ENCODE measurements at places on chromosomes 16 and 17. TPM values are rescaled to one million over a fixed set of nuclear protein-coding genes. Genes with fewer than 3 reads are reported as not detected.

GRCh38 chr16:14196539-14196938, 125.4 kb downstream of the MRTFB start:
- no peak for DNase-seq

- no peak for DNase-seq
These were observed 25.6 kb downstream of the ATP6V0A1 start for GRCh38 chr17:42484304-42484703.

GRCh38 chr17:48841395-48841831, 10.6 kb downstream of the CALCOCO2 start:
- DNase-seq, result peak; percentile 59

The PRAC1 gene
- total RNA-seq, result not detected

The CXCL16 gene
- 0.83 TPM for total RNA-seq

- no peak for DNase-seq
These were observed 51.3 kb downstream of the ADCY9 start for GRCh38 chr16:4064950-4065352.

The AATK gene
- 0.50 TPM for total RNA-seq

DNA sequence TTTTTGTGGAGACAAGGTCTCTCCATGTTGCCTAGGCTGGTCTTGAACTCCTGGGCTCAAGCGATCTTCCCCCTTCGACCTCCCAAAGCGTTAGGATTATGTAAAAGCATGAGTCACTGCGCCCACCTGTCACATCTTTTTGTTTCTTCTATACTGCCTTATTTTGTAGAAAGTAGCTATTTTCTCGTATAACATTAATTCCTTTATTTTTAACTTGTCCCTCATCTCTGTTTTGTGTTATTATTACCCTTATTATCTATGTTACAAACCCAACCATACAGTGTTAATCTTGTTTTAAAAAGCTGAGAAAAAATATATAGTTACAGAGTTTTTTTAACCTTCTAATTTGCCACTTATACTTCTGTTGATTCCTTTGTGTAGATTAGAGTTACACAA, 1.4 kb upstream of the TXNDC11 start:
- no peak for DNase-seq

- DNase-seq, result no peak
These were observed 73.4 kb upstream of the COX10 start for GRCh38 chr17:13995856-13996271.

DNA sequence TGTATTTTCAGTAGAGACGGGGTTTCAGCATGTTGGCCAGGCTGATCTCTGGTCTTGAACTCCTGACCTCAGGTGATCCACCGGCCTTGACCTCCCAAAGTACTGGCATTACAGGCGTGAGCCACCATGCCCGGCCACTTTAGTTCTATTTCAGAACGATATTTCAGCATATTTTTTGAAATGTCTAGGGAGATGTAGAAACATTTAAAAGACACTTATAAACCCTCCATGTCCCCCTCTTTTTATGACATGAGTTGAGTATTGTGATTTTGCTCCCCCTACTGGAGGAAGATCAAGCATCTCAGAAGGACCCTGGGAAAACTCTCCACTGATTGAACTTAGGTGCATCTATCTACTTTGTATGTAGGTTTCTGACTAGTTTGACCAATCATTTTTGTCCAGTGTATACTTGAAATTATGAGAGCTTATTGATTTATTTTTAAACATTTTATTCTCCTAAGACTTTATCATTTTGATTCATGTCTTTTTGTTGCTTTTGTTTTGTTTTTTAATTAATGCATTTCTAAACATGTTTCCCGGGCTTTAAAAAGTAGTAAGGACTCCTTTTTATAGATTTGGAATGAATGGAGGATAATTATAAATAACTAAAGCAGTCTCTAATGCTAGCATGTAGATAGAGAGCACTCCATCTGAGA, 105.1 kb downstream of the CHD9 start:
- peak; percentile 74 for DNase-seq

DNA sequence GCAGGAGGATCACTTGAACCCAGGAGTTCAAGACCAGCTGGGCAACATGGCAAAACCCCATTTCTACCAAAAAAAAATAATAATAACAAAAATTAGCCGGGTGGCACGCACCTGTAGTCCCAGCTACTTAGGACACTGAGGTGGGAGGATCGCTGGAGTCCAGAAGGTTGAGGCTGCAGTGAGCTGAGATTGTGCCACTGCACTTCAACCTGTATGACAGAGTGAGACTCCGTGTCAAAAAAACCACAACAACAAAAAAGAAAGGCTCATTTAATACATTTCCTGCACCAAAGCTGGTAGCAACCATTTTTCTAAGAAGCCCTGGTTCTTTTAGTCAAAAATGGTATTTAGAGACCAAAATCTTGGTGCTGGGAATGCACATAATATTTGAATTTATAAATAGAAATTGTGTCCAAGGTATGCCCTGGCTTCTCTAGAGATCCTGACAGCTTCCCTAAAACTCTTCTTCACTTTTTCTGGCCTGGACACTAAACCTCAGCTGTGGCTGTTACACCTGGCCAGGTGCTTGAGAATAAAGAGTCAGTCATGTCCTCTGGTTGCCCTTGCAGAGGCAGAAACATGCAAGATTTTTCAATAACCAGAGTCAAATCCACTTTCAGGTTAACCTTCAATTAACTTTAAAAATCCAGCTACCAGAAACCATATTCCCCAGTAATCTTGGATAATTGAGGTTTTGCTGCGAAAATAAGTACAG, 35.9 kb downstream of the SCNN1B start:
- no peak for DNase-seq

The CDH15 gene
- 0.99 TPM for total RNA-seq

GRCh38 chr17:57957120-57957850, 2.1 kb upstream of the CUEDC1 start:
- DNase-seq, result no peak

- peak; percentile 45 for DNase-seq
These were observed 11.5 kb upstream of the PRSS54 start for GRCh38 chr16:58306327-58306726.

- DNase-seq, result no peak
These were observed 3.0 kb upstream of the TCF25 start for GRCh38 chr16:89870440-89870839.

GRCh38 chr16:72278301-72278700, 106.3 kb upstream of the PMFBP1 start:
- DNase-seq, result no peak

The NPIPB2 gene
- total RNA-seq, result 3.3 TPM

DNA sequence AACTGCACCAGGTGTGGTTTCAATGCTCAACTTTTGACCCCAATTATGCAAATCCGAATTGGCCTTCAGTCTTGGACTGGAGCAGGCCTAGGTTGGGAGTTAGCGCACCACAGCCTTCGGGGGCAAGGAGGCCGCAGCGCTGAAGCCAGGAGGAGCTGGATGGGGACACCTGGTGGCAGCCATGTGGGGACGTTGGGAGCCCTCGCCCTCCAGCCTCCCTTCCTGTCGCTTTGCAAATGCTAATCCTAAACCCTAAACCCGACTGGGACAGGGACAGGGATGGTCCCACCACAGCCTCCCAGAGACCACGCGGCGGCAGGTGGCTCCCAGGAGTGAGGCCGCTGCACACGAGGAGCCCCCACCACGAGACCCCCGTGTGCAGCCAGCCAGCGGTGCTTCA, 58.7 kb downstream of the KLHDC4 start:
- no peak for DNase-seq

The MT1F gene
- total RNA-seq, result 2.1 TPM

DNA sequence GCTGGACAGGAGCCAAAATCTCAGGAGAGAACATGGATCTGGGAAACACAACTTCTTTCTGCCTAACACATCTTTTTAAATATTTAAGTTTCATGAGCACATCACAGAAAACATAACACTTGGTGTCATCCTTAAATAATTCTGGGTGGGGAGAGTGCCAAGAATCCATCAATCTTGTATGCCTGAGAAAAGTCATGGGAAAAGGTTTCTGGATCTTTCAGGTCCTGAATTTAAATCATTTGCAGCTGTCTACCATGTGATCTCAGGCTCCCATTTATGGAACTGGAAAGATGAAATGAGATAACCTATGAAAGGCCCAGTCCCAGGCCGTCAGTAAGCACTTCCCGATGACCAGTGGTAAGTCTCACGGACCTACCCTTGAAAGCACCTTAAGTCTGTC, 15.1 kb downstream of the CDH11 start:
- DNase-seq, result peak; percentile 21

GRCh38 chr16:88619859-88620815, 18.2 kb upstream of the IL17C start:
- DNase-seq, result peak; percentile 94

The PSMC3IP gene
- 2.3 TPM for total RNA-seq

DNA sequence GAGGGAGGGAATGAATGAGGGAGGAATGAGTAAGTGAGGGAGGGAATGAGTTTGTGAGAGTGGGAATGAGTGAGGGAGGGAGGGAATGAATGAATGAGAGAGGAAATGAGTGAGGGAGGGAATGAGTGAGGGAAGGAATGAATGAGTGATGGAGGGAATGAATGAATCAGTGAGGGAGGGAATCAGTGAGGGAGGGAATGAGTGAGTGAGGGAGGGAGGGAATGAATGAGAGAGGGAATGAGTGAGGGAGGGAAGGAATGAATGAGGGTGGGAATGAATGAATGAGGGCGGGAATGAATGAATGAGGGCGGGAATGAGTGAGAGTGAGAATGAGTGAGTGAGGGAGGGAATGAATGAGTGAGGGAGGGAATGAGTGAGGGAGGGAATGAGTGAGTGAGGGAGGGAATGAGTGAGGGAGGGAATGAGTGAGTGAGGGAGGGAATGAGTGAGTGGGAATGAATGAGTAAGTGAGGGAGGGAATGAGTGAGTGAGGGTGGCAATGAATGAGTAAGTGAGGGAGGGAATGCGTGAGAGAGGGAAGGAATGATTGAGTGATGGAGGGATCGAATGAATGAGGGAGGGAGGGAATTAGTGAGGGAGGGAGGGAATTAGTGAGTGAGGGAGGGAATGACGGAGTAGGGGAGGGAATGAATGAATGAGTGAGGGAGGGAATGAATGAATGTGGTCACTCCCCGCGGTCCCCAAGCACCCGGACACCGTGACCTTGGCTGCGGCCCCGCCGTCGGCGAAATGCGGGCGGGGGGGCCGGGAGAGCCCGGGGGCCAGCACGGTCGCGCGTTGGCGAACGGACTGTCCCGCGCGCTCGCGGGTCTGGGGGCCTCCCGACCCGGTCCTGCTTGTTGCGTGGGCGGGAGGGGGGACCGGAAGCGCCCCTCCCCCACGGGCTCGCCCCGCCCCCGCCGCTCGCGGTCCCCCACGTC, 1.1 kb upstream of the UBE2I start:
- peak; percentile 33 for DNase-seq

Measured in fibroblast of lung (primary cell).